ENCODE measurements at places on chromosomes 4 and X.

DNA sequence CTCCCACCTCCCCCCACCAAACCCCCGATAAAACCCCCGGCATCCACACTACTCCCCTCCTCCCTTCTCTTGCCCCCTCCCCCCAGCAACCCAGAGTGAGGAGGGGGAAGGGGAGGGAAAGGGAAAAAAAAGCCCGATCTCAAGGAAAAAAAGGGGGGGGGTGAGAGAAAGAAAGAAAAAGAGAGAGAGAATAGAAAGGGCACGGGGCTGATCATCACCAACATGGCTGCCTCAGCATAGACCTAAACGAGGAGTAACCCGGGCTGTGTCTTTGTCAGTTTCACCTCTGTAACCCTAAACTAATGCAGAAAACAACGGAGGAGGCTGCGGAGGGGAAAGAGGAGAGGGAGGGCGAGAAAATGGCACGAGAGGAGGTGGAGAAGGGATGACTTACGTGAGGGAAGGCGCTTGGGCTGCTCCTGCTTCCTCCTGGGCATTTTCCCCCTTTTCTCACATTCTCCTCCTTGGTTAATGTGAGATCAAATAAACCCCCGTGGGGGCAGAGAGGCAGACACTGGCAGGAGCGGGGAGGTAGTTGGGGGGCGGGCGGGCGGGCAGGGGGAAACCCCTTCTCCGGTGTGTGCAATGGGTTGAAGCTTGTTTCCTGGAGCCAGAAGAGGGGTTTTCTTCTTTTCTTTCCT is 532 bp downstream of the ZNF827 start:
- no peak for DNase-seq

DNA sequence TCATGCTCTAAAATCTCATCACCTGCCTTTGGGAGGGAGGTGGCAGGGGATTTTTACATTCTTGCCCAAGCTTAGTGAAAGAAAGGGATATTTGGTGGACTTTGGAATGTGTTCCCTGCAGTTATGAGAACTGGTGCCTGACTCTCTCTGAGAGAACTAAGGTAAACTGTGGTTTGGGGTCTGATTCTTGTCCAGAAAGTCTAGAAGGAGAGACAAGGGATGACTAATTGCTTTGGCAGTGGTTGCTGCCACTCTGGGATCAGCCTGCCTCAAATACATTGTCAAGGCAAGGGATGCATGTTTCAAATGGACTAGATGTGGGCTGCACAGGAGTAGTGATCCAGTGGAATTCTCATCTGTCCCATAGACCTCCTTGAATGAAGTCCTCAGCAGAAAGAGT is 115.2 kb downstream of the DDIT4L start:
- DNase-seq, result no peak

- DNase-seq, result no peak
Measured at GRCh38 chr4:96775501-96775900, 935.6 kb downstream of the PDHA2 start.

- no peak for DNase-seq
Measured at GRCh38 chr4:37615059-37615719, 71.0 kb downstream of the RELL1 start.

DNA sequence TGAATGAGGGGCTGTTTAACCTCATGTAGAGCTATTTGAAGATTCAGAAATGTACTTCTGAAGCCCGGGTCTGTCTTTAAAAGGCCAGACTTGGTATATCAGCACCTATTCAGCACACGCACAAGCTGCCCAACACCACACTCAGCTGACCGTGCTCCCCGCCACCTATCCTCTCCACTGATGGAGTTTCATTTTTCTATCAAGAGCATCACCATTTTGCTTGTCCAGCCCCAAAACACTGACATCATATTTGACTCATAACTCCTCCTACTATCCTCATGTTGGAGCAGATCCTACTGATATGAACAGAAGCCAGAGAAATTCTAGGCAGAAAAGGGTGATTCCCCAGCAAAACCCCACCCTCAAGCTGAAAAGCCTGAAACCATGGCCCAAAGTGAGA is 100.3 kb downstream of the SORBS2 start:
- DNase-seq, result no peak

DNA sequence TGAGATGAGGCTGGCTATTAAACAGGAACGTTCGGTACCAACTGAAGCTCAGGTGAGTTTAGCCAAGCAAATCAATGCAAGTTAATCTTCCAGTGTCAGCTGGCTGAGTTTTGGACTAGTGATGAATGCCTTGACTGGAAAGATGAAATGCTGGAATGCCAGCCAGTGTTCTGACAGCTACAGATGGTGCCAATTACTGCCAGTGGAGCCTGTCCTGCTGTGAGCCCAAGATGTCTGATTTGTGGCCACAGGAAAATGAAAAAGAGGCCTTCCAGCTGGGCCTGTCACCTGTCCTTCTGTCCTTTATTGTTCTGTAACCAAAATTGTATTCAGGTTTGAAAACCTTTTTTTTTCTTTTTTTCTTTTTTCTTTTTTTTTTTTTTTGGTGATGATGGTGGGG is 223.1 kb downstream of the AFF2 start:
- no peak for DNase-seq

GRCh38 chr4:143089291-143089690 is 95.4 kb upstream of the USP38 start:
- no peak for DNase-seq

DNA sequence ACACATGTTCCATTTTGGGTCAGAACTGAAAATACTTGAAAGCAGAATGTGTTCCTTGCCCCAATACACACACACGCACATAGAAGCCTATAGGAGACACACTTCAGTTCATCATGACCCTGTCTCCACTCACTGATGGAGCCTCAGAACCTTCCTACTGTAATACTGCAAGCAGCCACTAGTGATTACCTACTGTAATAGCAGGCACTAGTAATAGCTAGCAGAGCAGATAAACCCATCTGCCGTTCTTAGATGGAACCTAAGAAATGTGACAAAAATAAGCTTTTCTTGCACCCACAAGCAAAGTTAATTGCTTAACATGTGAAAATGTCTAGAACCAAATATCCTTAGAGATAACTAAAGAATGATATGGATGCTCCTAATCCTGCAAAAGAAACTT is 13.6 kb downstream of the AMTN start:
- DNase-seq, result no peak
